ENCODE measurements at places on chromosomes 4 and X. TPM values are rescaled to one million over a fixed set of nuclear protein-coding genes. Genes with fewer than 3 reads are reported as not detected.

DNA sequence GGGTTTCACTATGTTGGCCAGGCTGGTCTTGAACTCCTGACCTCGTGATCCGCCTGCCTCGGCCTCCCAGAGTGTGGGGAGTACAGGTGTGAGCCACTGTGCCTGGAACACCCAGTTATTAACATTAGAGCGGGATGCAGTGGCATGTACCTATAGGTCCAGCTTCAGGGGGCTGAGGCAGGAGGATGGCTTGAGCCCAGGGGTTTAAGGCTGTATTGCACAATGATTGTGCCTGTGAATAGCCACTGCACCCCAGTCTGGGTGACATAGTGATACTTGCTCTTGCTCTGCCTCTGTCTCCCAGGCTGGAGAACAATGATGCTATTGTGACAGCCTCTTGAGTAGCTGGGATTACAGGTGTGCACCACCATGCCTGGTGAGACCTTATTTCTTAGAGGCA lies 39.8 kb downstream of the FAM193A start:
- DNase-seq, result no peak

- DNase-seq, result no peak
Observed at GRCh38 chrX:53723381-53723780, 36.9 kb upstream of the HUWE1 start.

DNA sequence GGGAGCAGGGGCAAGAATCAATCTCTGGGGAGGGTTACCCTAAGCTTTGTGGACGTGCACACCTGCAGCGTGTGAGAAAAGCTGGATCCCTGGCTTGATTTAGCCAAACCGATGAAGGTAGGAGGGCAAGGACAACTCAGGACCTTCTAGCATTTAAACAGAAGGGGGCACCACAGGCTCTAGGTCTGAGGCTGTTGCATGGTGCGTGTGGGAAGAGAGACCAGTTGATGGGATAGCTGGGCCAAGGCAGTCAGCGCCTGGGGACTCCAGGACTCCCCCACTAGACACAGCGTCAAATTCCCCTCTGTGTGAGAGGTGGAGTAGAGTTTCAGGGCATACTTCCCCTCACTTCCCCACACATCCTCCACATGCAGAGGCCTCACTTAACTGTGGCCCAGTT lies 4.3 kb downstream of the GABRQ start:
- DNase-seq, result no peak

DNA sequence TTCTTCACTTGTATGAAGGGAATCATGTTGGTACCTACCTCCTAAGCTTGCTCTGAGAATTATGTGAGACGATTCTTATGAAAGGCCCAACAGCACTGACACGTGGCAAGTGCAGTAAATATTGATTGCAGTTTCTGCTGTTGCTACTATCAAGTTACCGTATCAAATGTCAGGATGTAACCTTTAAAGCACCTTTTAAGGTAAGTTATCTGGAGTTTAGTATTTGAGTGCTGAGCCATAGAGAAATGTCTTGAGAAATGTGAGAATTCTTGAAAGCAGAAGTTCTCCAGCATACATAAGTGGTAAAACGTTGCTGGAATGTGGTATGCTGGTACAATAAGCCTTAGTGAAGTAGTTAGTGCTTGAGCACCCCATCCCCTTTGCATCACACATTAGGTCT lies 90.4 kb downstream of the PHOX2B start:
- no peak for DNase-seq

DNA sequence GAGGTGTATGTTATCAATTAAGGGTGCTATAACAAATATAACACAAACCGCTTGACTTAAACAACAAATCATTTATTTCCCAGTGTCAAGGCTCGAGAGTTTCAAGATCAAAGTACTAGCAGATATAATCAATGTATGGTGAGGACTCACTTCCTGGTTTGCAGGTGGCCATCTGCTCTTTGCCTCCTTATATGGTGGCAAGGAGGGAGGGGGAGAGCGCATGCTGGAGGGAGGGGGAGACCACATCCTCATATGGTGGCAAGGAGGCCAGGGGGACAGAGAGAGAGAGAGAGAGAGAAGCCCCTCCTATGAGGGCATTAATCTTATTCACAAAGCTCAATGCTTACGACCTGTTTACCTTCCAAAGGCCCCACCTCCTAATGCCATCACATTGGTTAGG lies 372.3 kb upstream of the SPOCK3 start:
- DNase-seq, result no peak

GRCh38 chr4:94551643-94552564 lies 100.2 kb downstream of the PDLIM5 start:
- DNase-seq, result no peak

Gene GABRG1
- total RNA-seq, result not detected

Gene TRPC3
- 0.98 TPM for total RNA-seq
